ENCODE measurements at places on chromosomes 11 and 22.

GRCh38 chr11:134916421-134917213, 504.6 kb upstream of the B3GAT1 start:
- DNase-seq: no peak

GRCh38 chr22:22210889-22211833, 33.4 kb upstream of the VPREB1 start:
- DNase-seq: no peak

DNA sequence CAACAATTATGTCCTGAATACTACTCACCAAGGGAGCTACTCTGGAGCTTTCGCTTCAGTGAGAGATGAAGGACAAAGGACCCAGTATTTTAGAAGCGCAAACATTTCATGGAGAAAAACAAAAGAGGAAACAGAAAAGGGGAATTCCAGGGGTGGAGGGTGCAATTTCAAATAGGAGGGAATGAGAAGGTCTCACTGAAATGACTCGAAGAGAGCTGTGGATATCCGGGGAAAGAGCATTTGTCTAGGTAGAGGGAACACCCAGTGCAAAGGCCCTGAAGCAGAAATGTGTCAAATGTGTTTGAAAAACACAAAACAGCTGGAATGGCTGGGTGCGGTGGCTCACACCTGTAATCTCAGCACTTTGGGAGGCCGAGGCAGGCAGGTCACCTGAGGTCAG, 2.4 kb downstream of the RPS19BP1 start:
- DNase-seq: no peak

DNA sequence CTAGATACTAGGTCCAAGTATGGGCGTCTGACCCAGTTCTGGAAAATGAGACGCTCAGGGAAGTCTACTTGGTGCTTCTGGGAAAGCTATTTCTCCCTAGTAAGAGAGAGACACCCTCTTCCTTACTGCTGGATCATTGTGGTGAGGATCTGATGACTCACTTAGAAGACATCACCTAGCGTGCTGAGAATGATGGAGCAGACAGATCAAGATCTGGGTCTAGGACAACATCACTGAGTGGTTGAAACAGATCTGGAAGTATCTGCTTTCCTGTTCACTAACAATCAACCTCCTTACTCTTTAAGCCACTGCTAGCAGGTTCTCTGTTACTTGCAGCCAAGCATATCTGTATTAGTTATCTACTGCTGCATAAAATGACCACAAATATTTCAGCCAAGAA, 38.3 kb upstream of the HMGXB4 start:
- DNase-seq: no peak

DNA sequence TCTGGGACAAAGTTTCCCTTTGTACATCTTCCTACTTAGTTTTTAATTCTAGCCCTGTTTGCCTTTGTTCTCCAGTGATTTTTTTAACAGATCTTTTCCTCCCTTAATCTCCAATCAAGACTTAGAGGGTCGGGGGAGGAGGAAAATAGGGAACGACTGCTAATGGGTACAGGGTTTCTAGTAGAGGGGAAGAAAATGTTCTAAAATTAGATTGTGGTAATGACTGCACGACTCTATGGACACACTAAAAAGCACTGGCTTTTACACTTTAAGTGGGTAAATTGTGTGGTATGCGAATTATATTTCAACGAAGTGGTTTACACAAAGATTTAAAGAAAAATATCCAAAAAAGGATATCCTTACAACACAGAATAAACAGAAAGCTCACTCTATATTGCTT, 110.0 kb upstream of the SPON1 start:
- DNase-seq: no peak

DNA sequence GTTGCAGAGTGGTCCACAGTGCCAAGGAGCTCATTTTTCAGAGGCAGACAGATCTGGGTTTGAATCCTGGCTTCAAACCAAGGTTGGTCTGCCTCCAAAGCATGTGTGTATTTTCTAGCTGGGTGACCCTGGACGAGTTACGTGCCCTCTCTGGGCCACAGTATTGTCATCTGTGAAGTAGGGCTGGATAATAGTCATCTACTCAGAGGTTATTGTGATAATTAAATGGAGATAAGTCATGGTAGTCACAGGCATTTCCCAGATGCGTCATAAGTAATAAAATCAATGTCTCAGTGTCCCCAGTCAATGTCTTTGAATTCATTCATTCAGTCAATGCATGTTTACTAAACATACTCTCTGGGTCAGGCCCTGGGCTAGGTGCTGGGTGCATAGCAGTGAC, 8.6 kb downstream of the OMP start:
- DNase-seq: no peak

DNA sequence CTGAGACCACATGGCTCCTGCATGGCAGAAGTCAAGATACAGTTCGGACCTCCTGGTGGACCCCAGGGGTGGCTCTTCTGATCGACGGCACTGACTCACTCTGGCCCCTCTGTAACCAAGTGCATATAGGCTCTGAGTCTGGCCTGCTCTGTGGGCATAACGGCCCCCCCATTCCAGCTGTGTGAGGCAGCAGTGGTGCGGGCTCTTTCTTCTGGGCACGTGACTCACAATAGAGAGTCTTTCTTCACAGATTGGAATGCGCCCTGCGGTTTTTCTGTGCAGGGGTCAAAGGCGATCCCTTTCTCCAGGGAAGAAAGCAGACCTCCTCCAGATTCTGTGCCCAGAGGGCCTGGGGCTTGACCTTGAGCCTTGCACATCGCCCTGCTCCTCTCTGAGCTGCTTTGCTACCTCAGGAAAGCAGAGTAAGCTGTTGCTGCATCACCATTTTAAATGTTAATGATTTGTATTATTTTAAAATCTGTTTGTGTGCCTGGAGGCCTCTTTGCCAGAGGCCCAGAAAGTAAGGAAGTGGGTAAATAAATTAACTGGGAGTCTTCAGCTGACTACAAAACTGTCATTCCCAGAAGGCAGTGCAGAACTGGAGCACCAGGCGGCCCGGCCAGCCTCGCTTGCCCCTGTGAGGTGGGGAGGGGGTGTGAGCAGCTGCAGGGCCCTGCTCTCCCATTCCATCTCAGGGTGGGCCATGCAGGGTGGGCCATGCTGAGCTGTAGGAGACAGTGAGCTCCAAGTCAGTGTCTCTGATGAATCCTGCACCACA, 199.0 kb downstream of the GRIK4 start:
- peak; percentile 84 for DNase-seq

GRCh38 chr11:10414659-10415058, 40.4 kb upstream of the AMPD3 start:
- DNase-seq: no peak

DNA sequence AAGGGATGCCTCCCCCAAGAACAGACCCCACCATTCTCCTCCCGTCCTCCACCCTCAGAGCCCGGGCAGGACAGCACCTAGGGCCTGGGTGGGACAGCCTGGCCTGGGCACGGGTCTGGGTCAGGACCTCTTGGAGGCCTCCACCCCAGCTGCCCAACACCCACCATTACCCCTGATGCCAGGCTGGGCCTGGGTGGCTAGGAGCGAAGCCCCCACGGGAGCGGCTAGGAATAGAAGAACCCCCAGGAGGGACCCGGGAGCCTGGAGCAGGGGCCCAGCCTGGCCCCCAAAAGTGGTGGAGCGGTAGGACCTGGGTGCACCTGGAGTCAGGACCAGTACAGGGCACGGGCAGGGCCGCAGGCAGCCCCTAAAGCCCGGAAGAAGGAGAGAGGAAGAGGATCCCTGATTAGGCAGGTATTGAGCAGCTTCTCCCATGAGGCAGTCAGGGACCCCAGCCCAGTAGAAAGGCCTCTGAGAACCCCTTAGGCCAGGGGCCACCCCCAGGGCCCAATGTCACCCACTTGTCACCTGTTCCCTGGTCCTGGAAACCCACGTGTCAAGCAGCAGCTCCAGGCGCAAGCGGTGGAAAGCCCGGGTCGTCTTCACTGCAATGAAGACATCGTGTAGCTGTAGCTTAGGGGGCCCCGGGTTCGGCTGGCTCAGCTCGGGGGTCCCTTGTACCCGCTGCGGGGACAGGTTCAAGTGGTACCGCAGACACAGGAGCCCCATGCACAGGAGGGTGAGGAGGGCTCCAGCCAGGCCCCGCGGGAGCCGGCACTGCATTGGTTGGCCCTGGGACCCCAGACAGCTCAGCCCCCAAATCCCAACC, 575 bp downstream of the MFNG start:
- no peak for DNase-seq

DNA sequence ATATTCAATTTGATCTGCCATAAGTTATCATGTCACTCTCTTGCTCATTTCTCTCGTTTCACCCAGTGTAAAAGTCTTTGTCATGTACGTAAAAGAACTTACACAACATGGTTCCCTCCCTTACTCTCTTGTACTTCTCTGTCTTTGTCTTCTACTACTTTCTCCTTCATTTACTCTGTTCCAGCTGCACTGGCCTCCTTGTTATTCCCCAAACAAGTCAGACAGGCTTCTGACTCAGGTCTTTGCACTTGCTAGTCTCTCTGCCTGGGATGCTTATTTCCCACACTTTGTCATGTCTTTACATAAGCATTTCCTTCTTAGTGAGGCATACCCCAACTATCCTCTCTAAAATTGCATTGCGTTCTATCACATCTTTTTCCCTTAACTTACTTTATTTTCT, 117.3 kb downstream of the CYP2R1 start:
- no peak for DNase-seq

- no peak for DNase-seq
Observed at GRCh38 chr11:71502871-71503435, 24.1 kb upstream of the KRTAP5-7 start.

GRCh38 chr11:79236541-79236971, 204.3 kb downstream of the TENM4 start:
- DNase-seq: no peak

- DNase-seq: no peak
Observed at GRCh38 chr11:121574801-121575200, 122.0 kb upstream of the SORL1-AS1 start.

DNA sequence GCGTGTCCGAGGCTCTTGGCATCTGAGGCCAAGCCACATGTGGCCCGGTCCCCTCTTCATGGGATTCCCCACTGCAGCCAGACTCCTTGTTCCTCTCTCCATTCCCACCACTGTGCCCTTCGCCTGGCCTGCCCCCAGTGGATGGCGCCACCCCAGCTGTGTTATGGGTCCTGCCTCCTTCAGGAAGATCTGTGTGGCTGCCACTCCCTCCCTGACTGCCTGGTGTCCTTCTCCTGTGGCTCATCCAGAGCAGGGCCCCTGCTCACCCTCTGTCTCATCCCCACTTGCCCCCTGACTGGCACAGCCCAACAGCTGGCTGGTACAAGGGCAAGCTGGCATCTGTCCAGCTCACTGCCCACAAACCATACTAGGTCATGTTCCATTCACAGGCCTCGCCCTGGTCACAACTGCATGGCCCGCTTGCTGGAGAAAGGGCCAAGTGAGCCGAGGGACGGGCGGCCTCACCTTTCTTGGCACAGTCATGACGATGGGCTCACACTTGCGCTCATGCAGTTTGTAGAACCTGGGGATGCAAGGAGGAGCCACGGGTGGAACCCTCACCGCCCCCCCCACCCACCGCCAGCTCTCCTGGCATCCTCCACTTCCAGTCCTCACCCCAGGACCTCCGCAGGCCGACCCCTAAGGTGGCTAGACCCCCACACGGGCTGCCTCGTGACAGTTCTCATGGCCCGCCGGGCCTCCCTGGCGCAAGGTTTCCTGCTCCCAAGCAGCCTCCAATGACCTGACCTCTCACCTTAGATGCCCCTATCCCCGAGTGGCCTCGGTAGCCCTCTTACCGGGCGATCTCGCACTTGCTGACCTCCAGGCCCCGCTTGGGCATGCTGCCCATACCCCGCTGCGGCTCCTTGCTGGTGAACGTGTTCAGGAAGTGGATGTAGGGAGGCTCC, 2.1 kb upstream of the PTPRCAP start:
- no peak for DNase-seq

DNA sequence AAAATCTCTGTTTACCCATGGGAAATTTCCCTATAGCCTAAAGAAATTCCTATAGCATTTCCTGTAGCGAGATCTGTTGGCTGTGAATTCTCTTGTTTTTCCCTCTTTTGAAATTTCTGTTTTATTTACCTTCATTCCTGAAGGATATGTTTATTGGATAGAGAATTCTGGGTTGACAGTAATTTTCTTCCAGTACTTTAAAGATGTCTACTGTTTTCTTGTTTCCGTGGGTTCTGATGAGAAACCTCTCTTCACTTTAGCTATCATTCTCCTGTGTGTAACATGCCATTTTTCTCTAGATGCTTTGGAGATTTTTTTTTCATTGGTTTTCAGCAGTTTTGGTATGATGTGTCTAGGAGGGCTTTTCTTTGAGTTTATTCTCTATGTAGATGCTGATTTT, 77.5 kb upstream of the SORL1-AS1 start:
- DNase-seq: no peak

GRCh38 chr11:102343809-102344208, 3.2 kb upstream of the BIRC2 start:
- no peak for DNase-seq

- DNase-seq: no peak
Observed at GRCh38 chr11:106913141-106913540, 105.1 kb downstream of the GUCY1A2 start.

DNA sequence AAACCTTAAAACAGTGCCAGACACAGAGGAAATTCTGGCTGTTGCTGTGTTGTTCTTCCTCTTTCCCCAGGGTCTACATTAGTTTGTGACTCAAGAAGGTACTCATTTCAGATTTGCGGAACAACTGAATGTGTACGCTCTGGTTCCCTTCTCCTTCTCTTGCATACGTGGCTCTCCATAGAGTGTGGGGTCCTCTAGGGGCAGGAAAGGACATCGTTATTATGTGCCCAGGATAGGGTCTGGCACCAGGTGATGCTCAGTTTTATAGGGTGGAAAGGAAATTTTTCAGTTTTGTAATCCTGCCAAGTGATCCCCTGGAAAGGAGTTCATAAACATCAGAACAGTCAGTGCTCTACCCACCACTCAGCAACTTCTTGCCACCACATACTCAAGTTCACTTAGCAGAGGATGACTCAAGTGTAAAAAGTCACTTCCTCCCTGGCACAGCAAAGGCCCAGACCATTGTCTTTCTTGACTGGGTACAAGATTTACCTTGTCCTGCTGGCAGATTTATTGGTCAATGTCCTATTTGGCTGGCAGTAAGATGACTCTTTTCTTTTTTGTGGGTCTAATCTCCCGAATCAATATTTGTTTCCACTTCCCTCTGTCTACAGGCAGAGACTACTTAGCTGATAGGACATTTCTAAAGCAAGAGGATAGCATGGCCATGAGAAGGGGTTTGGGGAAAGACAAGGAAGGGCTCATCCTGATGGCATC, 246.0 kb upstream of the TENM4 start:
- no peak for DNase-seq

GRCh38 chr11:74689666-74690065, 41.6 kb downstream of the CHRDL2 start:
- no peak for DNase-seq

DNA sequence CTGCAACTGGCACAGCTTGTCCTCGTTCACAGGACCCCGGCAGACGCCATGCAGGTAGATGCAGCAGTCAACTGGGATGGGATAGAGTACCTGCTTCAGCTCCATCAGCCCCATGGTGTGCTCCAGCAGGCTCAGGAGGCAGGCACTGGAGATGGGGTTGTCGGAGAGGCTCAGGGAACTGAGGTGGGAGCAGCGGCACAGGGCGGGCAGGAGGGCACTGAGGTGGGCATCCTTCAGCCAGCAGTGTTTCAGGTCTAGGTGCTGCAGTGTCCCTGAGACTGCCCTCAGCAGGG, 8.7 kb upstream of the TOP3B start:
- no peak for DNase-seq

- no peak for DNase-seq
Observed at GRCh38 chr11:12198251-12199222, 88.1 kb downstream of the MICAL2 start.

GRCh38 chr11:66874232-66874631, 17.4 kb downstream of the LRFN4 start:
- DNase-seq: no peak

All from ovary (tissue), 10 donors.